Neuronal stem cell (in vitro differentiated cells): ENCODE measurements at places on chromosomes 3 and 15.

GRCh38 chr3:169448501-169448900, 215.0 kb downstream of the MECOM start:
- DNase-seq, result no peak

- DNase-seq, result no peak
These were observed 34.7 kb upstream of the SLC24A5 start for GRCh38 chr15:48086133-48086532.

GRCh38 chr3:123157598-123158287, 44.0 kb upstream of the SEC22A start:
- no peak for DNase-seq

DNA sequence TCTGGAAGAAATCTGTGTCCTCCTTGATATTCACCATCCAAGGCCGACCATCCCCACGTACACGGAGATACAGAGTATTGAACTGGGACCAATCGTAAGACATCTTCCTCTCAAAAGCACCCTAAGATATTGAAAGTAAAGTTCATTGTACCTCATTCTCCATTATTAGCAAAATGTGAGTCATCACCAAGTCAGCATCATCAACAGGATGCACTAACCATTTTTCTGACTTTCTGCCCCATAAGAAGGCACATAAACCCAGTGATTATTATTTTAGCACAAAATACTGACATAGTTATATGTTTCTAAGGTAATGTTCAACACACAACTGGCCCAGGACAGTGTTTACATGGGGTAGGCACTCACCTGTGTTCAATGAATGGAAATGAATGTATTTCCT, 7.4 kb downstream of the NDUFAF1 start:
- DNase-seq, result no peak

DNA sequence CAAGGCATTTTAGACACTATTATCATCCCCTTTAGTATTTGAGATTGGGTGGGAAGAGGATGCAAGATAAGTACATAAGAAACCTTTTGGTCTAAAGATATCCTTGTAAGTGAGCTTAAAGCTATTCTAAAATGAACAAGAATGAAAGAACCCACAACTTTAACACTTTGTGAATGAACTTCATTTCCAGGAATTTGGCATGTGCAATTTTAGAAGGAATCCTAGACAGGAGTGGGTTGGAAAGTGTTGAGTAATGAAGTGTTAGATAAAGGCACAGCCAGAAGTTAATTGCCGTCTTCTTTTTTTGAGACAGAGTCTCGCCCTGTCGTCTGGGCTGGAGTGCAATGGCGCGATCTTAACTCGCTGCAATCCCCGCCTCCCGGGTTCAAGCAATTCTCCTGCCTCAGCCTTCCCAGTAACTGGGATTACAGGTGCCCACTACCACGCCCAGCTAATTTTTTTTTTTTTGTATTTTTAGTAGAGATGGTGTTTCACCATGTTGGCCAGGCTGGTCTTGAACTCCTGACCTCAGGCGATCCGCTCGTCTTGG, 13.2 kb upstream of the TEX9 start:
- no peak for DNase-seq

- DNase-seq, result no peak
These were observed 206.8 kb upstream of the TGFBR2 start for GRCh38 chr3:30399394-30400181.

- no peak for DNase-seq
These were observed 77.2 kb upstream of the SLITRK3 start for GRCh38 chr3:165273411-165273810.

- no peak for DNase-seq
These were observed 56.8 kb upstream of the NEK10 start for GRCh38 chr3:27425896-27426565.

- no peak for DNase-seq
These were observed 3.3 kb downstream of the MSL2 start for GRCh38 chr3:136192831-136193230.

DNA sequence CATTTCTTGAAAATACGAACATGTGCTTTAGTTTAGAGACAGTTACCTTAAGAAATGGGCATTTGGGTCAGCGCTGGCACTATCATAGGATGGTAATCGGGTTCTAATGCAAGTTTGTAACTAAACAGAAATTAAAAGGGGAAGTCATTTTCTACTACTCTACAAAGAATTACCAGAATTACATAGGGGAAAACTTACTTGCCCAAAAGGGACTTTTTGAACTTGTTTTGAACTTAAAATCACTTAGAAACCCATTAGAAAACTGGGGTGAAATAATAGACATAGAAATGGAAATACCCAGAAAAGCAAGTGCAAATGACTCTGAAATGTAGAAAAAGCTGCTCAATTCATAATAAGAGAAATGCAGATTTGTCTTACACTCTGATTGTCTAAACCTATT, 44.9 kb downstream of the SPATA16 start:
- DNase-seq, result no peak

DNA sequence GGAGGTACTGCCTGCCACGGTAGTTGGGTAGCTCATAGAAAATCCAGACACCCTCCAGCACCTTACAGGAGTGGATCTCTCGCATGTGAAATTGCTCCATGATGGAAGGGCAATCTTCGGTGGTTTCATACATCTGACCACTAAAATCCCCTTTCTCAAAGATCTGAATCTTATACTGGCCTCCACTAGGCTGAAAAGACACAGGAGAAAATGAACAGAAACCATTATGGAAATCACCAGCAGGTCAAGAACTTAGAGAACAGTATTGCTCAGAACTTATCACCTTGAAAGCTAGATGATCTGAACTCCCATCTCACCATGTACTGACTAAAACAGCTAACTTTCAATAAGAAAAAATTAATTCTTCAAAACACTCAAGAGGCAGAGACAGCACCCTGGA, 5.4 kb downstream of the CRYGS start:
- DNase-seq, result no peak

GRCh38 chr3:171038342-171038741, 11.8 kb upstream of the SLC2A2 start:
- no peak for DNase-seq

- DNase-seq, result no peak
These were observed 42.7 kb upstream of the IL12A start for GRCh38 chr3:159945930-159946329.

DNA sequence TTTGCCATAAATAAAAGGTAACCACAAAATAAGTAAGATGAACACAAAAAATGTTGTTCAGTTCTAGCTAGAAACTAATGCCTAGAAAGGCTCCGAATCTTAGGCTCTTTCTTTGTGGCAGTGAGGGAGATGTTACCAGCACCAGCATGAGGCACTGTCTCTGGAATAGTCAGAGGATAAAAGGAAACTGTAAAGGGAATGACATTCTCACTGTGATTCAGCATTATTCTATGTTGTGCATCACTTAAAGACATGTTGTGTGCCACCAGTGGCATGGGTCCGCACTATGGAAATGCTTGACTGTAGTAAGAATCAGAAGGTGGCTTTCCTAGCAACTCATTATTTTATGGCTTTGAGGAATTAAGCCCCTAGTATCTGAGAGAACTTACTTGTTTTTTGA, 70.8 kb downstream of the SEC22A start:
- no peak for DNase-seq

DNA sequence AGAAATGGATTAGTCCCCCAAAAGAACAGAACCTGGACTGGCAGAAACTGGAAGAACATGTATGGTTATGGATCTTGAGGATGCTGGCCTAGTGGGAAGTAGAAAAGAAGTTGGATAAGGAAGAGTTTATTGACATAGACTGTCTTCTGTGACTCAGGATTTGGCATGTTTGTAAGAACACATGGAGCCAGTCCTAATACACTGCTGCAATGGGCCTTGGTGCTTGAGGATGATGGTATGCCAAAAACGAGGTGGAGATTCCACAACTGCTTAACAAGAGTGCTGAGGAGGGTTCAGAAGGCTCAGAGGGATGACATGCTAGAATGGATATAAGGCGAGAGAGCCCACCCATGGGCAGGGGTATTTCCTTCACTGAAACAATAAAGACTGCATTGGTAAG, 22.4 kb downstream of the LZTFL1 start:
- no peak for DNase-seq

- DNase-seq, result no peak
These were observed 42.3 kb downstream of the MAGEF1 start for GRCh38 chr3:184669578-184669977.

- DNase-seq, result no peak
These were observed 16.8 kb downstream of the IGDCC4 start for GRCh38 chr15:65405791-65406423.

DNA sequence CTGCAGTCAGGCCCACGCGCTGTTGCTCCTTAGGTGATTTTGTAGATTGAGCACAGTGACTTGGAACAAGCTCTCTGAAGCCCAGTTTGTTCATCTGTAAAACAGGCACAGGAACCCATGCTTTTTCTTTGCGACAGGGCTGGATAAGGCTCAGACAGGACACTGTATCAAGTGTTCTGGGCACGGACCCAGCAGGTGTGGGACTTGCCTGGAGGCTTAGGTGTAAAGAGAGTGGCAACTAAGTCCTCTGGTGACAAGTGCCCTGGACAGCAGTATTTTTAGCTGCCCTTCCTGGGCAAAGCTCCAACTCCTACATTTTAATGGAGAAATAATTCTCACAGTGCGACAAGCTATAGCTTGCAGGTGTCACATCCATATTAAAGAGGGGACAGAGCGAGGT, 32.2 kb downstream of the CD276 start:
- no peak for DNase-seq

GRCh38 chr3:184372296-184372821, 5.6 kb downstream of the THPO start:
- DNase-seq, result no peak

DNA sequence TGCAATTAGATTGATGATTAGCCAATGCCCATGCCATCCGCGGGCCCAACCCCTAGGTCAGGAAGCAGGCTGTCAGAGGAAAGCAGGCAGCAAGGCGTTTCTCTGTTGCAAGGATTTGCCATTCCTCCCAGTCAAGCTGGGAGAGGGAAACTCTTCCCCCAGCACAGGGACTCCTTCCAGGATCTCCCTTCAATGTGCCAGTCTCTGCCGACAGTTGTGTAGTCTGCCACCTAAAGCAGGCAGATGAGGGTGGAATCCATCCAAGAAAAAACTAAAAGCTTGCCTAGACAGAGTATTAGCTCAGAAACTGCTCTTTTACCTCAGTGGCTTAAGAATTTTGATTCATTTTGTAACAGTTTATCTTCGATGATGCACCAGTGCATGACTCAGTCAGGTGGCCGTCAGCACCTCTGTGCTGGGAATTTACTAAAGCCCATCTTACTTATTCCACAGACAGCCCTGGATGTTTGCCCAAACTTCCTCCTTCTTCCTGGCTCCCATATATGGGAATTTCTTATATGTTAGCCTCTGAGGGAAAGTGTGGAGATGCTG, 501.5 kb upstream of the THBS1 start:
- no peak for DNase-seq

- no peak for DNase-seq
These were observed 308.9 kb downstream of the EPHB1 start for GRCh38 chr3:135103917-135104316.

DNA sequence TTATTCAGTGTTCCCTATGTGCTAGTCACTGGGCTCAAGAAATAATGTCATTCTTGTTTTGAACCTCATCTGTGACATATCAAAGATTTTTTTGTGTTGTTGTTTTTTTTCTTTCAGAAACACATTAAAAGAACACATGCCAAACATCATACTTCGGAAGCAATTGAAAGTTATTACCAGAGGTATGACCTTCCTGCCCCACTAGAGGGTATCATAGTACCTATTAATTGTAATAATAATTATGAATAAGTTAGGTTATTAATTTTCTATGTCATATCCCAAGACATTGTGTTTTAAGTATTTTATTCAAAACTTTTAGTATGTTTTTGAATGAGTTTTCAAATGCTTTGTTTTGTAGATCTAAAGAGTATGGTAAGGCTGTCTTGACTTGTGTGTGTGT, 65.7 kb downstream of the CDIN1 start:
- DNase-seq, result no peak

DNA sequence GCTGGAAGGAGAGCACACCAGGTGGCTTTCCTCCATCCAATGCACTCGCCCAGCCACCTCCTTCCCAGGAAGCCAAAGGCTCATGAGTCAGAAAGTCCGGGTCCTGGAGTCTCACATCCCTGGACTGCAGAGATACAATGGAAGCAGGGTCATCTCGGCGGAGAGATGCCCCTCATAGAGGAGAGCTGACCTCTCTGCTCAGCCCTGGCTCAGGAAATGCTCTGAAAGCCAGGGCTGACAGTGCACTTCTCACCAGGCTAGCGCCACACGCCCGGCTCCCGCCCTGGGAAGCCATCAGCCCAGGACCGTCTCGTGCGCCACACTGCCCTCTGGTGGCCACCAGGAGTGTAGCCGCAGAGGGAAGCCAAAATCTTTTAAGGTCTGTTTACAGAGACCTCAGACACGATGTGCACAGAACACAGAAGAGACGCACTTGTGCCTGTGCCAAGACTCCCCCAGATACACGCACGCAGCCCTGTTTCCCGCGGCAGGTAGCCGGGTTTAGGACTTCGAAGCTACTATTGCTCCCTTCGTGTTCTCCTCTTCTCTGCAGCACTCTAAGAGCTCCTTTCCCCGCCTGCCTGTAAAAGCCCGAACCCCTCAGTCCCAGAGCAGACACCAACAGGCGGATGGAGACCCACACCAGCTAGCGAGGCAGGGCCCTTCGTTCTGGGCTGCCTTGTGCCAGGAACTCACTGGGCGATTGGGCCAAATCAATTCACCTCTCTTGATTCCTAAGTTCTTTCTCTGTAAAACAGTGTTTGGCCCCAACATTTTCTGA, 9.7 kb downstream of the NTRK3 start:
- peak; percentile 81 for DNase-seq

GRCh38 chr3:147369231-147369630, 37.1 kb downstream of the ZIC4 start:
- DNase-seq, result no peak

DNA sequence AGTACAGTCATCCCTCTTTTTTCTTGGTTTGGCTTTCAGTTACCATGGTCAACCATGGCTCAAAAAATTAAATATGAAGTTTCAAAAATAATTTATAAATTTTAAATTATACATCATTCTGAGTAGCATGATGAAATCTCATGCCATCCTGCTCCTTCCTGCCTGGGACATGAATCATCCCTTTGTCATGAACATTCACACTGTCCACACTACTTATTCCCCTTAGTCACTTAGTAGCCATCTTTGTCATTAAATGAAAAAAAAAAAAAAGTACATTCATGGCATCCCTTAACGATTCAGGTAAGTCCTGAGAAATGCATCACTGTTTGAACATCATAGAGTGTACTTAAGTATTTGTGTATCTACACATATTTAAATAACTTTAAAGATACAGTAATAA, 1046.3 kb downstream of the ROBO2 start:
- DNase-seq, result no peak

DNA sequence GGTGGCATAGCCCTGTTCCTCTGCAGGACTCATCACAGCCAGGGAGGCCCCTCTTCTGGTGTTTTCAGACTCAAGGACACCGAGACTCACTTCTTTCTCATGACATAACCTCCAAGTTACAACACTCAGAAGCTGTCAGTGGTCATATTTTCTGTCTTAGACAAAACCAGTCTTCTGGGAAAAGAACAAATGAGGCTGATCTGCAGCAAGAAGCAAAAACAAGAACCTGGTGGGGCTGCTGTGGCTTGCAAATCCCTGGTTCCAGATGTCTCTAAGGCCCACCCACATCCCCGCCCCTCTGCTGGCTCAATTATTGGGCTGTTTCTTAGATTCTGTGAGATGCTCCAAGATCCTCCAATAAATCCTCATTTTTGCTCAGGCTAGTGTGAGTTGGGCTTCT, 16.6 kb upstream of the LOXL1 start:
- no peak for DNase-seq

- no peak for DNase-seq
These were observed 305.6 kb upstream of the STT3B start for GRCh38 chr3:31227131-31227562.
